ENCODE measurements at places on chromosomes 16 and 17.

GRCh38 chr16:83554096-83554495 is 253.7 kb upstream of the HSBP1 start:
- DNase-seq = no peak

GRCh38 chr17:14198575-14198974 is 38.1 kb downstream of the CDRT15 start:
- DNase-seq = no peak

DNA sequence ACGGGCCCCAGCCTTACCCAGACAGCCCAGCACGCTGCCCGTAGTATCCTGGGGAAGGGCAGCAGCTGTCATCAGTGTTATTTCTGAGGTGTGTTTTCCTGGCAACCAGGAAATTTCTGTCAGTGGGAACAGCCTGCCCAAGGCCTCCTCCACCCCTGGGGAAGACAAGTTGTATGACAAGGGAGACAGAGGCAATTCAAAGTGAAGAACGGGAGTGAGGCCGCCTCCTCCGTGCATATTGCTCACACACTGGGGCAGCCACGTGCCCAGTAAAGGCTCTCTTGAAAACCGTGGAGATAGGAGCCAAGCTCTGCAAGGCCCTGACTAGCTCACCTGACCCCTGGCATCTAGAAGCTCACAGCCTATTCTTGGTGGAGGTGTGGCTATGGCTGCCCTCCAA is 57.6 kb downstream of the RAI1 start:
- DNase-seq = no peak

DNA sequence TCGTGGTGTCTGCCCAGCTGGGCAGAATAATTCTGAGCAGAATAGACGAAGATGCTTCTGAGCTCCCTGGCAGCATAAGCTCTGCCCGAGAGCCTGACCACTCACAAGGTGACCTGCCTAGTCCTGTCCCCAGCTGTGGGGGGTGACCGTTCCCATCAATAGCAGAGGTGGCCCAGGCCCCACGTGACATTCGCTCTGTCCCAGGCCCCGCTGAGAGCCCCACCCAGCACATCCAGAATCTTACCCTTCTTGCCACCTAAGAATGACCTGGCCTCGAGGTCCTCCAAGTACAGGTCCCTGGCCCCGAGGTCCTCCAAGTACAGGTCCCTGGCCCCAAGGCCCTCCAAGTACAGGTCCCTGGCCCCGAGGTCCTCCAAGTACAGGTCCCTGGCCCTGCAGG is 695 bp upstream of the TMEM204 start:
- no peak for DNase-seq

DNA sequence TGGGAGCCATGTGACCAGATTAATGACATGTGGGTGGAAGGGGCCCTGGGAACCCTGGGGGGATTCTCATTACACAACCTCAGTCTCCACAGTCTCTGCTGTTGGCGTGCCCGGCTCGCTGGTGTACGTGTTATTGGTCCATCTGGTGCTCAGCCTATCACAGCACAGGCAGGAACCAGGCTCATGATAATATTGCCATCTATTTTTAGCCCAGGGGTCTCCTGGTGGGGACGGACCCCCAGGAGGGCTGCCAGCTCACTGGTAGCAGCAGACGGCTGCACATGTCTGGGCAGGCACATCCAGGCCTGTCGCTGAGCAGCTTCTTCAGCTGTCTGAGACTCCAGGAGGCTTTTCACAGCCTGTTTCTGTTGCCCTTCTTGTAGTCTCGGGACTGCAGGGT is 123.8 kb downstream of the RAB11FIP4 start:
- no peak for DNase-seq

DNA sequence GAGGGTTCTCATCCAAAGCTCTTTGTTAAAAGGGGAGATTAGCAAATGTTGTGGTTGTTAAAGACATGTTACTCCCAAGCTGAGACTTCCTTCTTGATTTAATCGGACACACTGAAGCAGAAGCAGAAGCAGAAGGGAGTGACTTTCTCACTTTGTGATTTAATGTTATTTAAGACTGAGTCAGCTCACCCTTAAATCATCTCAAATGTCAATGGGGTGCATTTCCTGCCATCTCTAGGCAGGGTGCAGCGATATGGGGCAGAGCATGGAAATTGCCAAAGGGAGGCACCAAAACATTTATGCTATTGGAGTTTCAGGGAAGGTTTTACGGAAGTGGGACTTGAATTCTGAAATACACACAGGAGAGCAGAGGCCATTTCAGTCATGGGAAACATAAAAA is 283.6 kb downstream of the ABCC12 start:
- DNase-seq = no peak

GRCh38 chr16:67996666-67997065 is 2.6 kb downstream of the DPEP2 start:
- no peak for DNase-seq

DNA sequence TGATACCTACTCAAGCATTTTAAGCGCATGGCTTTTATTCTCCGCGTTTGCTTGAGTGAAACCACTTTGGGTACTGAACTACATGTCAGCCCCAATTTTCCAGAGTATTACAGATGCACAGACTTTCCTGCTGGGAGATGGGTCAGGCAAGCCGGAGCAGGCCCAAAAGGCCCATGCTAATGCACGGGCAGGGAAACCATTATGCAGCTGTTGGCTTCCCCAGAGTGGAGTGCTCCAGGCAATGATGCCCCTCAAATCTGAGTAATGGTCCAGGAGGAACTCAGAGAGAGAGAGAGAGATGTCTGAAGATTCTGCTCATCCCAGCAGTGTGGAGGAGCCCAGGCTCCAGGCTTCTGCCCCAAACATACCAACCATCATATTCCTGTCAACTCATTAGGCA is 80.2 kb downstream of the CDH11 start:
- no peak for DNase-seq

- DNase-seq = no peak
Measured at GRCh38 chr17:59796785-59797205, 89.3 kb downstream of the VMP1 start.

DNA sequence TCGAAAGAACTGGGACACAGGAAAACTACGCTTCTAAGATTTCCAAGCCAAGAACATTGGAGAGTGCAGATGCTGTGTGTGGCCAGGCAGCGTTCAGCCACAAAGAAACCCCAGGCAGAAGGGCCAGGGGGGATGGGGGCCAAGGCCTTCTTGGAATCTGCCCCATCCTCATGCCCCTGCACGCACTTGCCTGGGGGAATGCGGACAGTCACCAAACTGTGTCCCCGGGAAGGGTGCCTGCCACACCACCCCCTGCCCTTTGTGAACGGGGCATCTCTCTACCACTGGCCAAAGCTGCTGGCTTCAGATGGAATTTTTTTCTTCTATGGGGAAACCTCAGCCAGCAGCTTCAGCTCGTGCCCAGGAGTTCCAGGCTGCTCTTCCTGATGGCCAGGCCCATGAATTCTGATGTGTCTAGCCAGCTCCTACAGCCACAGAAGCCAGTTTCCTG is 32.0 kb upstream of the DNAH17 start:
- no peak for DNase-seq

GRCh38 chr16:52544703-52545102 is 2.2 kb downstream of the TOX3 start:
- no peak for DNase-seq

DNA sequence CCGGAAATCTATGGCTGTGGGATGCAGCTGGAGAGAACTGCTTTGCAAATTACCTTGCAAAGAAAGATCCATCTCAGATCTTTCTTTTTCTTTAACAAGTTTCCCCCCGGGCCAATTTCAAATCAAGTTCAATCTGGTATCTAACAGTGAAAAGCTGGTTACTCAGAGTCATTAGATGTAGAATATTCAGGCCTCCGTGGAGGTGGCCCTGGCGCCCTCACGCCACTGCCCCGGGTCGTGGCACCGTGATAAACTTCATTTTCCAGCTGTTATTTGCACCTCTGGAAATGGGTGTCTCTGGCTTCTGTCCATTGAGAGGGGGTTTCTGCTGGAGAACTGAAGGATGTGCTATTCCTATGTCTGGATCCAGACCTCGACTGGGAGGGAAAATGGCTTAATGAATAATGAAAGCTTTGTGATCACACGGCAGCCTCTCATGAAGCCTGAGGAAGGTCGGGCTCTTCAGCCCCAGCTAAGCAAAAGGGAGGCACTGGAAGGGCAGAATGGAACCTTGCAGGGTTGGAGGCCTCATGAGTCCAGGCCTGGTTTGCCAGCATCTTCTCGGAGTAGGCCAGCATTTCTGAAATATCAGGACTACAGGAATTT is 30.5 kb downstream of the CACNG4 start:
- DNase-seq = no peak

- DNase-seq = no peak
Measured at GRCh38 chr16:77599793-77600415, 122.4 kb upstream of the NUDT7 start.

Measured in activated CD8-positive, alpha-beta memory T cell treated with anti-CD3 and anti-CD28 coated beads for 4 hours (primary cell).